ENCODE measurements at places on chromosomes 7 and 10.

DNA sequence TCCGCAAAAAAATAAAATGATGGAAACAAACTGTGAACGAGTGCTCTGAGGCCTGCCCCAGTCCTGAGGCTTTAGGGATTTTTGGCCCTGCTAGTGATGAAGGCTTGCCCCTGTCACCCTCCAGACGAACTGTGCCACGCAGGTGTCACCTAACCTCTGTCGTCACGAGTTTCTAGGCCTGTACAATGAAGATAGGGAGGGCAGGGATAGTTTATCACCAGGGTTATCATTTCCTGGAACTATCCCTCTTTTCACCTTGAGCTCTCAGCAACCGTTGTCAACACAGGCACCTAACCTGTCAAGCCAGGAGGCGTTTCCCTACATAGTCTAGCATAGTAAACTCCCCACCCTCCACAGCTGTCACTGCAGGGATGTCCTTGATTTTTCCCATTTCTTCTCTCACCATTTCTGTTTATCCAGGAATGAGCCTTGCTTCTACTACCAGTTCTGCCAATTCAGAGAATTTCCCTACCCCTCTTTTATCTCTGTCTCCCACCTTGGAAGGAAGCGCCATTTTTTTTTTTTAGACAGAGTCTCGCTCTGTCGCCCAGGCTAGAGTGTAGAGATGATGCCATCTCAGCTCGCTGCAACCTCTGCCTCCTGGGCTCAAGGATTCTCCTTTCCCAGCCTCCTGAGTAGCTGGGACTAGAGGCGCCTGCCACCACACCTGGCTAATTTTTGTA lies 2.2 kb upstream of the ACHE start:
- DNase-seq, result no peak

DNA sequence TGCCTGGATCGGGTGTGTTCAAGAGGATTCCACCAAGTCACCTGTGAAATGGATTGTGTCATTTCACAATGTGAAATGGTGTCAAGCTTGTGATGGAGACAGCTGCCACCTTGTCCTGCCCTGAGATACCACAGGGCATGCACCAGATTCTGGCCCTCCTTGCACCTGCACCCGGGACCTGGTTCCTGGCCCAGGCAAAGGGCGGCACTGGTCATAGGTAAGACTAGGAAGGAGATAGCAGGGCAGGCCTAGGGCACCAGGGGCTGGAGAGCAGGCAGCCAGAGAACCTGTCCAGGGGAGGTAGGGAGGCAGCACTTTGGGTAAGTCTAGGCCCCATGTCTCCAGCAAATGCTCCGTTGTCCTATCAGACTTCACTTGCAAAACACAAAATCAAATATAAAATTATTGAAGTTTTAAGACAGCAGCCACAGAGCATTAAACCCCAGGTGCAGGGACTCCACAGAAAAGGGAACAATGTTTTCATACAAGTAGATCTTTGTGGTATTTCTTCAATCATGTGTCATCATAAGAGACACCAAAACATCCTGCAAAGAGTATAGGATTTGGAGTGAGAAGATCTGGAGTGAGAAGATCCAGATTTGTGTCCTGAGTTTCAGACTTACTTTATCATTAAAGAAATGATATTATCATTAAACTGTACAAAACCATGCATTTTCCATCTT lies 22.7 kb upstream of the ZNF800 start:
- DNase-seq, result no peak

- no peak for DNase-seq
These were observed 93.5 kb downstream of the UPF2 start for GRCh38 chr10:11949152-11949551.

DNA sequence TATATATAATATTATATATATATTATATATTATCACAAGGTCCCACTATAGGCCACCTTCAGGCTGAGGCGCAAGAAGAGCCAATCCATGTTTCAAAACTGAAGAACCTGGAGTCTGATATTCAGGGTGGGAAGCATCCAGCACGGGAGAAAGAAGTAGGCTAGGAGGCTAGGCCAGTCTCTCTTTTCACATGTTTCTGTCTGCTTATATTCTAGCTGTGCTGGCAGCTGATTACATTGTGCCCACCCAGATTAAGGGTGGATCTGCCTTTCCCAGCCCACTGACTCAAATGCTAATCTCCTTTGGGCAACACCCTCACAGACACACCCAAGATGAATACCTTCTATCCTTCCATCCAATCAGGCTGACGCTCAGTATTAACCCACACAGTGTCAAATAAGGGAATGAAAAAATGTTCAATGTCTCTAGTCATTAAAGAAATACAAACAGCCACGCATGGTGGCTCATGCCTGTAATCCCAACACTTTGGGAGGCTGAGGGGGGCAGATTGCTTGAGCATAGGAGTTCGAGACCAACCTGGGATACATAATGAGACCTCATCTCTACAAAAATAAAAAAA lies 135.4 kb upstream of the PCBD1 start:
- DNase-seq, result no peak

DNA sequence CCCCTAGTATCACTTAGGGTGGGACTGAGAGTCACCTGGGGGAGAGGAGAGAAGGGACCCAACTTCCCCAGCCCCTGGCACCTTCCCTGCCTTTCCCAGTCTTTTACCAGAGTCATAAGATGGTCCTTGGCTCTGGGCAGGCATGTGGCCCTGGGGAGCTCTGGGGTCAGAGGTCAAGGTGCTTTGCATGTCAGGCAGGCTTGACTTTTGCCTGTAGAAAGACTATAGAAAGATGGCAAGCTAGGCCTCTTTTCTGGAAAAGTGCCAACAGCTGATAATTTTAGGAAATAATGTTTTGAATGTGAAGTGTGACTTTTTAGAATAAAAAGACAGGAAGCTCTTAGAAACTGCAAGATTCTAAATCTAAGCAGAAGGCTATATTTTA lies 67.5 kb downstream of the MKI67 start:
- DNase-seq, result no peak

DNA sequence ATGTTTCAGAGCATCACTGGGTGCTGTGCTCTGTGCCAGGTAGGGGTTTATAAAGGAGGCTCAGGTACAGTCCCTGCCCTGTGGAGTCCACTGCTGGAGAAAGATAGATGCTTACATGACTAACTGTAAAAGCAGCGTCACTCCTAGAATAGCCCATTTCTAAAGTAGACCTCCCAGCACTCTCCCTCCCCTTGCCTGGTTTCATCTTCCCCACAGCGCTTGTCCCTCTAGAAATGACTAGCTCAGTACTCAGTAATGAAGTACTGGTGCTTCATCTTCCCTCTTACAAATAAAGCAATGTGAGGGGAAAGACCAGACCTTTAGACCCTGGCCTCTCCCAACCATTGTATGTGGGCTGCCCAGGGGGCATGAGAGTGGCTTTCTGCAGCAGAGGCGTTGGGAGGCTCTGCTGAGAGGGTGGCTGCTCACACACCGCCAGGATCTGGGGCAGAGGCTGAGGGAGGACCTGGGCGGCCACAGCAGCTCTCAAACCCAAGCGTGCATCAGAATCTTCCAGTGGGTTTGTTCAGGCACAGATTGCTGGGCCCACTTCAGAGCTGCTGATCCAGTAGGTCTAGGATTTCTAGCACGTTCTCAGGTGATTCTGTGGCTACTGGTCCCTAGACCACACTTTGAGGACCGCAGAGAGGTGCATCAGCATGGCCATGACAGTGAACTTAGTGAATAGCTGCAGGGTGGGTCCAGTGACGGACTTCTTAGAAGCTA lies 110.3 kb upstream of the ANLN start:
- DNase-seq, result no peak

GRCh38 chr7:143015926-143016490 lies 10.9 kb downstream of the OR9A2 start:
- DNase-seq, result no peak

- no peak for DNase-seq
These were observed 182.2 kb downstream of the SORCS1 start for GRCh38 chr10:106982268-106982667.

DNA sequence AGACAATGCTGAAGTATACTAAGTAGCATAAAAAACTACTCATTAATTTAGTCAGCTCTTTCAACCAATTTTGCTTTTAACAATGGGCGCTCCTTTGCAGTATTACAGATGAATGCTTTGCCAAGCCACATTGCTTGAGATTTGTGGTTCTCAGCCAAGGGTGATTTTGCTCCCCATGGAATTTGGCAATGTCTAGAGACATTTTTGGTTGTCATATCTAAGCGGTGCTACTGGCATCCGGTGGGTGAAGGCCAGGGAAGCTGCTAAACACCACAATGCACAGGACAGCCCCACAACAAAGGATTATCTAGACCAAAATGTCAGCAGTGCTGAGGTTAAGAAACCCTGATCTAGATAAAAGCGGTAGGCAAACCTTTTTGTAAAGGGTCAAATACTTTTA lies 112.0 kb downstream of the UBE2H start:
- no peak for DNase-seq

DNA sequence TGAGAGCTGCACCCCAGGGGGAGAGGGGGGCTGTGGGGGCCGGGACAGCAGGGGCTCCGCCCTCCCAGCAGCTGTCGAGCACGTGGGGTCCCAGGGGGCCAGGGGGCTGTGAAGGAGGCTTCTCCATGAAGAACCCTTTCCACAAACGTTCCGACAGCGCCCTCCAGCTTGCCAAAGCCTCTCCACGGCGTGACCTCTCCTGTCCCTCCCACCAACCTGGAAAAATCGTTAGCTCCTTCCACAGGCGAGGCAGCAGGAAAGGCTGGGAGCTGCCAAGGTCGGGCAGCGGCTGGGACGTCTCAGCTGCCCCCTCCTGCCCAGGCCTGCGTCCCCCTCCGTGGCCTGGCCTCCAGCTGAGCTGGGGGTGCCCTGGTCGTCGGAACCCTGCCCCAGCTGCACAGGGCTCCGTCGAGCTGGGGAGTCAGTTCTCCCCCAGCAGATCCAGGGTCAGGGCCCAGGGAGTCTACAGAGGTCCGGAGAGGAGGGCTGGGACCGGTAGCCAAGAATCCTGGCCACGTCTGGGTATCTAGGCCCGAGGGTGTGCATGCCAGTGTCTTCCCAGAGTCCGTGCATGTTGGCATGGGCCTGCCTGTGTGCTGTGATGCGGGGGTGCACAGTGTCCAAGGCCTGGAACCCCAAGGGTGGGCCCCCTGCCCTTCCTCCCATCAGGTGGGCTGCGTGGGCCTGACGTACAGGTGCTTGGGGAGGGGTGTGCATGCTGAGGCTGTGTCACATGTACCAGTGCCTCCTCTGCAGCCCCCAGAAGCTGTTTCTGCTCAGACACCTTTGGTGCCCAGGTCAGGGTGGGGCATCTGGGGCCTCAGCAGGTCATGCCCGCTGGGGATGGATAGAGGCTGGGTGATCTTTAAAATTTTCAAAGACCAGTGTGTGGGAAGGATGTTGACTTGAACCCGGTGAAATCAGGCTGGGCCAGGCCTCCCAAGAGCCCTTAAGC lies 66.5 kb downstream of the UNCX start:
- no peak for DNase-seq

DNA sequence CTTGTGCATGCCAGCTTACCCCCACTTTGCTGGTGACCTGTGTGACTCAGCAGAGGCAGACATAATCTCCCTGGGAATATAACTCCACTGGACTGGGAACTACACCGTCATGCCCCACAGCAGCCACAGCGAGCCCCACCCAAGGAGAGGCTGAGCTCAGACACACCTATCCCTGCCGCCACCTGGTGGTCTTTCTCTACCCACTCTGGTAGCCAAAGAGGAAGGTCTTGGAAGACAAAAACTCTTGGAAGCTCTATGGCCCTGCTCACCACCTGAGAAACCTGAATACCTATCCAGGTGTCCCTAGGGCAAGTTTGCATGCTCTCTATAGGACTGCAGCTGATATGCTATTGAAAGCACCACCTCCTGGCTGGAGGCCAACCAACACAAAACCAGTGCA lies 48.1 kb downstream of the MYO3A start:
- DNase-seq, result no peak

- no peak for DNase-seq
These were observed 27.0 kb upstream of the ZNF862 start for GRCh38 chr7:149811221-149811620.
